ENCODE measurements at places on chromosomes 2 and 18.

DNA sequence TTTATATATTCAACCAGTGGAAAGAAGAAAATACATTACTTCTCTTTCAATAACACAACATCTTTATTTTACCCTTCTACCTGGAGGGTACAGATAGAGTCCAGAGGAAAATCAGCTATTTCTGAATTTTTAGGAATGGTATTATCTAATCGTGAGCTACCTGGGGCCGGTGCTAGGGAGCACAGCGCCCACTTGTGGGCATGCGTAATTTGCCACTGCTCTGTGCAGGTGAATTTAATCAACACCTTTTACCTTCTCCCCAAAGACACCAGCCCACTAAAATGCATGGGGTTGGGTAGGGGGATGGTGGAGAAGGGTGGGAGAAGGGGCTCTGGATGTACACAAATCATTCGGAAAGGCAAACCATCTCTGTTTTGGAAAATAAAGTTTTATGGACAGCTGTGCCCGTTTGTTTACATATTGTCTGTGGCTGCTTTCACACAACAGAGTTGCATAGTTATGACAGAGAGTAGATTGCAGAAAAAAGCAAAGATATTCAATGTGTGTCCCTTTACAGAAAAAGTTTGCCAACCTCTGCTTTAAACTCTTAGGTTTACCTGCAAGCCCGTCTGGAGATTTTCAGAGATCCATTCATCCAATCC, 51.5 kb upstream of the DCC start:
- DNase-seq: no peak

DNA sequence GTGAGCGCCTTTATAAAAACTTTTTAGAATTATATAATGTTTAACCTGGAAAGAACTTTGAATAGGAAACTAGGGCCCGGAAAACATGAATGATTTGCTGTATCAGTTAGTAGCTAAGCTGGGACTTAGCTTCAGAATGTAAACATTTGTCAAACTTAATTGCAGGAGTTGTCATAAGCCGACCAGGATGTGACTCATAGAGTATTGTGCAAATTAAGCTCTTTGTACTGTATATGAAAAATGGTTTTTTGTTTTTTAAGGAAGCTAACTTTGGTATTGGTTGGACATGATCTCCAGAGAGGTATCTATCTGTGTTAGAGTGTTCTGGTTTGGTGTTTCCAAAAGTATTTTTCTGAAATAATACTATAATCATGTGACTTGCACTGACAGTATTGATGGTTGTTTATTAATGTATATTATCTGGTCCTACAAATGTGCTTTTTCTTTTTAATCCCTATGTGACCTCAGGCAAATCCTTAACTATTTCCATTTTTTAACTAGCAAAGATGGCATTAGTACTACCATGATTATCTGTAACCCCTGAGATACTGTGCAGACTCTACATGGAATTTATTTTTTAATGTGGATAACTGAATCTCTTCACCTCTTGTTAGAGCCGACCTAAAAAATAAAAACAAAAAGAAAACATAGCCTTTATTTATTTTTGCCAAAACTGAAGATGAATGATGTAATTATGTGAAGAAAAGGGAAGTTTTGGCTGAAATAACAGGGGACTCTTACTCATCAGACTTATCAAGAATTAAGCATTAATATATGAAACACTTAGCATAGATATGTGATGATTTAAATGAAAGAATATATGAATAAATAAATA, 11.7 kb downstream of the YIPF4 start:
- DNase-seq: no peak

DNA sequence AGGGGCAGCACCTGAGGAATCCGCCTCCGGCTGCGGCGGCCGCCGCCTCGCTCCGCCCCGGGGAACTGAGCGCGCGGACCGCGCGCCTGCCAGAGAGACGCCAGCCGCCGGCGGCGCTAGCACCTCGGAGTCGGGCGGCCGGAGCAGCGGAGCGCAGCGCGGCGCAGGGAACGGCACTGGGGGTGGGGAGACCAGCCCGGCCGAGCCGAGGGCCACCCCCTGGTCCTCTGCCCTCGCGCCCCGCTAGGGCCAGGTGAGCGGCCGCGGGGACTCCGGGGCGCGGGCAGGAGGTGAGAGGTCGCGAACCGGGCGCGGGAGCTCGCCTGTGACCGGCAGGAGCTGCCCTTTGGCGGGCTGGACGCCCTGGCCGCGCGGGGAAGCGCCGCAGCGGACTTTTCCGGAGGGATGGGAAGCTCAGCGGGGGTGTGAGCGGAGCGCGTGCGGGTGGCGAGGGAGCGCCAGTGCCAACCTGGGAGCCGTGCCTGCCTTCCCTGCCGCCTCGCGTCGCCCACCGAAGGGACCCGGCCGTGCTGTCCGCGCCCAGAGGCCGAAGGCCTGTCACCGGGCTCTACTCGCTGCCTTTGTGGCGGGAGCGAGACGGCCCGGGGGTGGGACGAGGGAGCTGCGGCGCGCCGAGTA, at the start of gene GREB1L:
TSS of gene GREB1L (plus strand) at position 92 of the 639 bp plus-strand sequence. CDS start 141,287 bp downstream, outside the sequence.
- DNase-seq: no peak

DNA sequence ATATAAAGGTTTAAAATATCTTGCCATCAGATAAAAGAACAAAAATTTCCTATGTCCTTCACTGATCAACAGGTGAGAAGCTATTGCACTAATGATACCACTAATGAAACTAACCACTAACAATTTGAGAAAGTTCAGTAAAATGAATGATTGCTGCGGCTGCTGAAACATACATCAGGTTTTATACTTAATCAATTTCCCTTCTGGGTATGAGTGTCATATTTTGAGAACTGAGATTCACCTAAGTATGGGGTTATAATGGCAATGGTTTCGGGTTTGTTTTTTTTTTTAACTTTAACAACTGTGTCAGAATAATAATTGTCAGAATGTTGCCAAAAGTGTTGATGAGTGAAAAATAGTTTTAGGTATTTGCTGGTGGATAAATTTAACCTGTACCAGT, 151.3 kb upstream of the SLC39A10 start:
- no peak for DNase-seq

DNA sequence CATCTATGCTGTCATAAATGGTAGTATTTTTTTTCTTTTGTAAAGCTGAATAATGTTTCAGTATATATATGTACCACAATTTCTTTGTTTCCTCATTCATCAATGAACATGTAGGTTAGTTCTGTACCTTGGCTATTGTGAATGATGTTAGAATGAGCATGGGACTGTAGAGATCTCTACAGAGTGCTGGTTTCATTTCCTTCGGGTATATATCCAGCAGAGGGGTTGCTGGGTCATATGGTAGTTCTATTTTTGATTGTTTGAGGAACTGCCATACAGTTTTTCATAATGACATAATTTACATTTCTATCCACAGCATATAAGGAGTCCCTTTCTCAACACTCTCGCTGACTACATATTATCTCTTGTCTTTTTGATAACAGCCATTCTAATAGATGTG, 243.5 kb downstream of the CDH7 start:
- DNase-seq: no peak
